NCI-H2227 treated with DMSO at 0.1 percent for 48 hours (cell line): ENCODE measurements at places on chromosomes 3 and 15.

- no peak for DNase-seq
Measured at GRCh38 chr3:182136008-182136910, 424.5 kb downstream of the SOX2 start.

GRCh38 chr3:36919439-36920160 is 25.3 kb downstream of the TRANK1 start:
- DNase-seq: no peak

DNA sequence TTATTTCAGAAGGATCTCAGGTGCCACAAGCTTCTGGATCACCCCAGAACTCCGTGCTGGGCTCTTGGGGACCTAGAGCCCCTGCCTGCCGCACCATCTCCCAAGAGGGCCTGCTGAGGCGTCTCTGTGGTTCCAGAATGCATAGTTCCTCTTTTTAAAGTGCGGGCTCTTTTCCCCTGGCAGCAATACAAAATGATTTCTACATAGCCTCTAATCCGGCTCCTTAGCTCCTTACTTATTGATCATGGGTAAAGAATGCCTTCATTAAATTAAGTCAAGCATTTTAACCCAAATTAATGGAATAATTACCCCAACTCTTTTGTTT is 121.9 kb downstream of the ATP10A start:
- DNase-seq: no peak

GRCh38 chr3:144114767-144115166 is 143.1 kb downstream of the DIPK2A start:
- no peak for DNase-seq

DNA sequence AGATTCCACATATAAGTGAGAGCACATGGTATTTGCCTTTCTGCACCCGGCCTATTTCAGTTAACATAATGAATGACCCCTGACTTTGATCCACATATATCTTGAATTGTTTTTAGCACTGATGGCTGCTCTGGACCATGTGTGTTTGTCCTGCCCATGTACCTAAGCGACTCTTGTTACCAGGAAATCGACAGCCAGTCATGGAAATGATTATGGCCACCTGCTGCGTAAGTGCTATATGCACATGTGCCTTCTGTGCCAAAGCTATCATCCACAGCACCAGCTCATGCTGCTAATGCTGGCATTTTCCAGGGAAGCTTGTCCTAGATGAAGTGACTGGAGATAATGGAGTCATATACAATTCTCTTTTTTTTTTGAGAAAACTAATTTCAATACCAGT is 103.7 kb downstream of the PEX5L start:
- peak; percentile 81 for DNase-seq

- DNase-seq: no peak
Measured at GRCh38 chr3:81936817-81937216, 175.4 kb upstream of the GBE1 start.

GRCh38 chr15:41971895-41972252 is 483 bp downstream of the EHD4 start:
- no peak for DNase-seq

DNA sequence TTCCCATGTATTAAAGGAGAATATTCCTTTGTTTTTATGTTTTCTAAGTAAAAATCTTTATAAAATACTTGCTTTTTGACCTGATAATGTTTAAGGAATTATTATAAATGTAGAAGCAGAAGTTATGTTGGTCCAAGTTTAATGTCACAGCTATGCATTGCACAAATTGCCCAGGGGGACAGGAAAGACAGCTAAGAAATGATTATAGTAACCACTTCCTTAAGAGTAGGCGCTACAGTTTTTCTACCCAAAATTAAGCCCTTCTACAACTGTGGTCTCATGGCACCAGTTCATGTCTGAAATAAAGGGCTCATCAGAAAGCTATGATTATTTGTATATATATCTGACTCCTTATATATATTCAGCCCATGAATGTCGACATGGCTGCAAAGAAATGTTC is 176.4 kb downstream of the GBE1 start:
- no peak for DNase-seq

- DNase-seq: no peak
Measured at GRCh38 chr15:70160803-70161565, 63.3 kb upstream of the TLE3 start.

- peak; percentile 88 for DNase-seq
Measured at GRCh38 chr15:59528961-59529402, 82.6 kb upstream of the GCNT3 start.

DNA sequence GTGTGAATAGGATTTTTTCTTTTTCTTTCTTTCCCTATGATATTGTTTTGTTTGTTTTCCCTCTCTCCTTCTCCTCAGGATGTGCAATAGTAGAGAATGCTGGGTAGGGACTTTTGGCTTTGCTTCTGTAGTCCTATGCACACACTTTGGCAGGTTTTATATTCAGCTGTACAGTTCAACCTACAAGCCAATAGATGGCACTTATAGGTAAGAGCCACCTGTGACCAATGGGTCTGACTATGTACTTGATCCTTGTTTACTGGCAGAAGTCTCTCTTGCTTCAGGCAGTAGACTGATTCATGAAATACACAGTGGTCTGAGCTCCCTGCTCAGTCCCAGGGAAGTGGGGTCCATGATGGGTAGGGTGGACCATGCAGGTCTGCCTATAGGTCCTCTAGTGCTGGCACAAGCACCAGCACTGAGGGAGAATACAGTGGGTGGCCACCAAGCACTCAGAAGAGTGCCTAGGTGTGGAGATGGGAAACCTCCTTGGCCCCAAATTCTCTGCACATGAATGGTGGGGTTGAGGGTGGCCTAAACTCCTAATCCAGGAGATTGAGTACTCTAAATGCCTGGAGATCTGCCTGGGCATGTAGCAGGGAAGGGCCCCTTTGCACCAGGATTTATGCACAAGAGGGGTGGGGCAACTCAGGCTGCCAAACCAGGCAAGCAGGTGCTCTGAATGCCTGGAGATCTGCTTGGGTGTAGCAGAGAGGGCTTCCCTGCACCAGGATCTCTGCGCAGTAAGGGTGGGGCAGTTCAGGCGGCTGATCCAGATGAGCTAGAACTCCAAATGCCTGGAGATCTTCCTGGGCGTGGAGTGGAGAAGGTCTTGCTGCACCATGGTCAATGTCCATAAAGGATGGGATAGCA is 176.1 kb downstream of the DOCK3 start:
- DNase-seq: no peak

DNA sequence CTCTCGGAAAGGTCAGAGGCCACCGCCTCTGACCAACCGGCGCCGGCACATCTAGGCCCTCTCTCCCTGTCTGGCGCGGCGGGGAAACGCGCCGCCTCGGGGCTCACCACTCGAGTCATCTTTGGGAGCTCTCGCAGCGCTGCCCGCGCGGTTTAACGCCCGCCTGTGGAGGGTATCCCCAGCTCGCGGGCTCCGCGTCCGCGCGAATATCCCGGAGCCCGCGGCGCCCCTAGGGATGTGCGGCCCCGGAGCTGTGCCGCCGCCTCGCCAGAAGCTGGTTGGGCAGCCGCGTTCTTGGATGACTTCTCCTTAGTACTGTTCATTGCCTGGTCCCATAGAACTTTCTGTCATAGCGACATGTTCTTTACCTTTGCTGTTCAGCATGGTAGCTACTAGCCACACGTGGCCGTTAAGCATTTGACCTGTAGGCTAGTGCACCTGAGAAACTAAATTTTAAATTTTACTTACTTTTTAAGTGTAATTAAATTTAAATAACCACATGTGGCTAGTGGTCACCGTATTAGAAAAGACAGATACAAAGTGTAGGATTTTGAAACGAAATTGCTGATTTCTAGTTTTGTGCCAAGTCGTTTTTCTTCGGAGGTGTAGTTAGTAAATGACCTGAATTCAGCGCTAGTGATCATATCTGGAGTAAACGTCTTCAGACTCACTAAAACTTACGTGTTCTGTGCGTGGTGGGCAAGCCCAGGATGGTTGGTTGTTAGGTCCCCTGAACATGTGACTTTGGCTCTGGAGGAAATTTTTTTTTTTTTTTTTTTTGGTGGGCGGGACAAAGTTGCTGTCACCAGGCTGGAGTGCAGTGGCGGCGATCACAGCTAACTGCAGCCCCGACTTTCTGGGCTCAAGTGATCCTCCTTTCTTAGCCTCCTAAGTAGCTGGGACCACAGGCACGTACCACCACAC is 835 bp downstream of the ARIH2 start:
- DNase-seq: no peak

DNA sequence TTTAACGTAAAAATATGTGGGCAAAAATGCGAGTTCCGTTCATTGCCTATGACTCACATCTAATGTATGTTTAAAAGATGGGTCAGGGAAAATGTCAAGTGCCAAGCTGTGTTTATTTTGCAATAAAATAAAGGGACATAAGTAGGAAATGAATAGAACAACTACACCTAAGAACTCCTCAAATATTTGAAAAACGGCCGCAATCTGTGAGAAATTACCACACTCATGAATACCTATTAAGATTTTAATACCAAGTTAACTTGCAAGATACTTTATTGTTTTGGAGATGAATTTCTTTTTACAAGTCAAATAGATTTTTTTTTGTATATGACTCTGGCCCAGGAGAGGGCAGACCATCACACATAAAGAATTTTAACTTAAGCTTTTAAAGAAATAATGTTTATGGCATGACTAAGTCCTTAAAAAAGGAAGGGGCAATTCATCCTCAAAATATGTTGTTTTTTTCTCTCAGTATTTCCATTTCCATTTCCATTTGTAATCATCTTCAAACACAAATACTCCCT is 152.7 kb downstream of the SUCNR1 start:
- no peak for DNase-seq

DNA sequence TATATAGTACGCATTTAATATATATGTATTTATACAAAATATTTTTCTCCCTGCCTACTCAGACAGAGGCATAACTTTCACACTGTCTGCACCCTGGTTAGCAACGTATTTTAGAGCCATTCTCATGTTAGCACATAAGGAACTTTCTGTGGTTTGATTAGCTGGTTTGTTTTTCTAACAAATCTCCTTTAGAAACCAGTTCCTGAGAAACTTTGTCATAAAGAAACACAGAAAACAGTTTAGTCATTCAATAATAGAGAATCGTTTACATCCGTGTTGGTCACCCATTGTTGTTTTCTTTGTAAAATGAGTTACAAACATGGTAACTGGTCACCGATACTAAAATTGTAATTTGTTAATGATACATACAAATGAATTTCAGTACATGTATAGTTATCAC is 5.9 kb upstream of the NGRN start:
- DNase-seq: no peak

- DNase-seq: no peak
Measured at GRCh38 chr3:118942671-118943070, 92.0 kb downstream of the IGSF11 start.

- no peak for DNase-seq
Measured at GRCh38 chr15:68218331-68218730, 11.2 kb downstream of the CLN6 start.

DNA sequence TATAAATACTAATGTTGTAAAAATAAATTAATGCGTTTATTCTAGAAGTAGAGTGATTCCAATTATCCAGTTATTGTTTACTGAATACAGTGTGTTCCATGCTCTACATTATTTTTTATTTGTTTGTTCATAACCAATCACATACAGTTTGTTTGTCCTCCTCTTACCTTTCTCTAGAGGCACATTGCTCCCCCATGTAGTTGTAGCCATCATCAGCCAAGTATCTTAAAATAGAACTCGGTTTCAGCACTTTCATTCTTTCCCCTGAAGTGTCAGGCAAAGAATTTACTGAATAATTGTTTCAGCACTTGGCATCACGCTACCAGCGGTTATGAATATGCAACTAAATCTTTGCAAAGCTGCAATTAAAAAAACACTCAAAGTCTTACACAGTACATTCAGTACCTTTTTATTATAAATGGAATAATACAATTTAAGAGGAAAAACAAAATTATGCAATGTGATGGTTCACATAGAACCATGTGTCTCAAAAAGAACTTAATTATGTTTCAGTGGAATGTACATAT is 448.6 kb upstream of the ATP10A start:
- no peak for DNase-seq

- DNase-seq: no peak
Measured at GRCh38 chr3:104286645-104287044, 1080.1 kb upstream of the ALCAM start.

DNA sequence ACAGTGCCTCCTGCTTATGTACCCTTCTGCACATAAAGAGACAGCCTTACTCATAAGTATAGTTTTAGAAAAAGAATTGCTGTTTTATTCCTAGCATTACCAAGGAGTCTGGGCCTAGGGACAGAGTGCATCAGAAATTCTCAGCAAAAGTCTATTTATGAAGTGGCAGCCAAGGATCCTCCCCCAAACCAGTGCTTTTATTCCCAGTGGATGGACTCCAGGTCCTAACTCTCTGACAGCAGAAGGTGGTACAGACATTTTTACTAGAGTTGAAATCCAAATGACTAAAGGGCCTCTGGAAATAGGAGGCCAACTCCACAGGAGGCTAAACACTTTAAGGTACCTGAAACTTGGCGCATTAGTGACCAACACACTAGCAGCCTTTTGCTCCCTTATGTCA is 407.2 kb upstream of the TPRG1 start:
- no peak for DNase-seq

- DNase-seq: no peak
Measured at GRCh38 chr3:48619541-48620524, 1.7 kb downstream of the TMEM89 start.

- DNase-seq: no peak
Measured at GRCh38 chr3:119933207-119933606, 151.3 kb downstream of the NR1I2 start.

DNA sequence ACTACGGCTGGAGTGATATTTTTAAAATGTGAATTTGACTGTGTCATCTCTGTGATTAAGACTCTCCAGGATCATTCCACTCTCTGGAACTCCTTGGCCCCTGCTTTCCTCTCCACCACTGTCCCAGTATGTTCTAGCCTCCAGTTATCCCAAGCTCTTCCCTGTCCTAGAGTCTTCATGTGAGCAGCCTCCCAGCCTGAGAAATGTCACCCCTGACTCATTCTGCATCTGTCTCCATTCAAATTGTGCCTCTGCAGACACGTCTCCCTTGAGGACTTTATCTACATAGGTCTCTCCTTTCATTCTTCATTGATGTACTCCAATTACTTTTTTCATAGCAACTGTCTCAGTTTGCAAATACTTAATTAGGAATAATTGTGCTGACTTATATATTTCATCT is 317.7 kb upstream of the ADAMTS9 start:
- DNase-seq: no peak

GRCh38 chr15:29593629-29594028 is 228.6 kb downstream of the TJP1 start:
- no peak for DNase-seq

DNA sequence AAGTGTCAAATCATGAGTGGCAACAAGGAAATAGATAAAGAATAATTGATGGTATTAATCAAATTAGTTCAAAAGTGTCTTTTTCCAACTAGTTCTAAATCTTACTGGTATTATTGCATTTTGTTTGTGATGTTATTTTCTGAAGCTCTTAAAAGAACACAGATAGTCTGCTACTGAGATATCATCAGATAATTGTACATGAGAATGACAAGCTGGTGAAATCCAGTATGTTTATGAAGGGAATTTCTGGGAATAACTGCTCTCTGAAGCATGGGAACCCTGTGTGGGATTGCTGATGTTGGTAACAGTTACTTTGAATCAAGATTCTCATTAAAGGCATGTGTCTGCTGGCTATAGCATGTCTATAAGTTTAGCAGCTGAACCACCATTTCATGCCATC is 190.3 kb upstream of the CDIN1 start:
- no peak for DNase-seq

GRCh38 chr3:148238421-148238821 is 459.3 kb upstream of the AGTR1 start:
- DNase-seq: no peak
